Endodermal cell (in vitro differentiated cells): ENCODE measurements at places on chromosomes 2 and 18. TPM values are rescaled to one million over a fixed set of nuclear protein-coding genes. Genes with fewer than 3 reads are reported as not detected.
A peak's percentile ranks its signal among the peaks of the same experiment; 100 is the strongest.

The SGPP2 gene
- 0.11 TPM in 1 of 2 replicates, not detected in the other for total RNA-seq

DNA sequence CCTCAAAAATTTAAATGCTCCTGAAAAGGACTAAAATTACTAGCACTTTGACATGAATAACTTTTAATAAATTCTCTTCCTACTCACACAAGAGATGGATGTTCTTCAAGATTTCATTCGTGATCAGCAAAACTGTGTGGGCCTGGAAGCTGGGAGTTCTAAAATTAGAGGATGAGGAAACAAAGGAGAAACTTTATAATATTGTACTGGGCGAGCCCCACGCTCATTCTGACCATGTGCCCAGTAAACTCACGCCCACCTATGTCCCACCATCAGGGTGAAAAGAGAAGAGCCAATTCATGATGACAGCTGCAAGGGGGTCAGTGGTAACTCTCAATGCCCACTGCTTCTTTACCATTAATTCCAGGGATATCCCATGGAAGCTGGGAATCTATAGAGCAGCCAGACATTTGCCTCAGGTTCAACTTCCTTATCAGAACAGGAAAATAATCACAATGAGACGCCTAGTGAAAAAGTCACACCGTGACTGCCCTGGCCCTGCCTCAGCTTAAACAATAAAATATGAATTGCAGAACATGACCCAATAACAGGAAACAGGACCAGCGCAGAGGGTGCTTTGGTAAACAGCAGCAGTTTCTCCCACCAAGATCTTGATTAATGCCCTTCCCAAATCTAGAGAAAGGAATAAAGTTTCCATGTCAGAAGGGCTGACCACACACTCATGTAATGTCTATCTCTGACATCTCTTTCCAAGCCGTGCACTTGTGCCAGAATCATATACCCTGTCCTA, 438.6 kb downstream of the TXNL1 start:
- DNase-seq: no peak
- H3K4me1 ChIP-seq: no peaks in the 10 kb centered on the region
- no peaks in the 10 kb centered on the region for H3K36me3 ChIP-seq
- no peak overlapping the region for H3K4me3 ChIP-seq

DNA sequence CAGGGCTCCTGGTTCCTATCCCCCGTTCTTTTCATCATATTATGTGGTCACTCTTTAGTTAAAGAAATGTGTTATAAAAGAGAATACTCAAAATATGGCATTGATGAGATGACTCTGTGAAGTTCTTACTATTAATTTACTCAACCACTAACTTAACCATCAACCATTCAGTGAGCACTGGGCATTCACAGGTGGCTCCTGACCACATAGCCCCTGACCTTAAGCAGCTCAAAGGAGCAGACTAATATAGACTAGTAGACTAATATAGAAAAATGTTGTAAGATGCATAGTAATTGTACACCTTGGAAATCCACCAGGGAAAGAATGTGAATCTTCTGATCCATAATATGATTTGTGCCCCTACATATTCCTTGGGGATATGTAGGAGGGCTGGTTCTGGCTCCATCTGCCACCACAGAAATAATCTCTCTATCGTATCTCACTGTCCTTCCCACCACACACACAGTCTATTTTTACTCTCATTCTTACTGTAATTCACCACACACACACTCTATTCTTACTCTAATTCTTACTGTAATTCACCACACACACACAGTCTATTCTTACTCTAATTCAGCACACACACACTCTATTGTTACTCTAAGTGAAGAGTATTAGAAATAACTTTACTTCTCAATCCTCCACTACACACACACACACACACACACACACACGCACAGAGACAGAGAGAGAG, 188.9 kb upstream of the ITGA4 start:
- no peaks in the 10 kb centered on the region for H3K36me3 ChIP-seq
- no peak for DNase-seq
- H3K27ac ChIP-seq: no peak overlapping the region

DNA sequence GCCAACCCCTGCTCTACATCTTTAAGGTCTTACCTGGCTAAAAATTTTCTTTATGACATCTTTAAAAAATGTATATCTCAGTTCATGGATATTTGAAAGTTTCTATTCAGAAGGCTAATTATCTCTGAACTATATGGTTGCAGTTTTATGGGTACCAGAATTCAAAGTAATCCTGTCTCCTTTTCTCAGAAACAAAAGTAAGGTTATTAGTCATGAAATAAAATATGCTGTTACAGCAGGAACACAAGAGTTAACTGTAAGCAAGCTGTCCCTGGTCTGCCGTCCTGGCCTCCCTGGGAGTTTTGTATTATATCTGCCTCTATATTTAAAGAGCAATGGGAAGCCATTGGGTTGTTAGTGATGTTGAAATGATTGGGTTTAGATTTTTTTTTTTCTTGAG, 34.0 kb downstream of the SLC4A1AP start:
- no peak overlapping the region for H3K27ac ChIP-seq
- peaks cover 54% of the 10 kb centered on the region for H3K36me3 ChIP-seq
- H3K4me1 ChIP-seq: peaks cover 6% of the 10 kb centered on the region
- no peak overlapping the region for H3K4me3 ChIP-seq

DNA sequence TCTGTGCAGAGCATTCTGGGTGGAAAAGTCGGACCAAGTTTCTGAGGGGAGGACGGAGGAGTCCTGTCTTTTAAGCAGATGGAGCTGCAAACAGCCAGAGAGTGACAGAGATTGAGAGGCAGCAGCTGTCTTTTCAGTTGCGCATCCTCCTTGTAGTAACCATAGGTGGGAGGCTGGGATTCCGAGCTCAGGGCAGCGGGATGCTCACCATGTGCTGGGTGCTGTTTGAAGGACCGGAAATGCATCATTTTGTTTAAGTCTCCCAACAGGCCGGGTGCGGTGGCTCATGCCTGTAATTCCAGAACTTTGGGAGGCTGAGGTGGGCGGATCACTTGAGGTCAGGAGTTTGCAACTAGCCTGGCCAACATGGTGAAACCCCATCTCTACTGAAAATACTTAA, 93.4 kb downstream of the AGAP1 start:
- H3K27me3 ChIP-seq: no peaks in the 10 kb centered on the region
- no peak overlapping the region for H3K27ac ChIP-seq
- no peaks in the 10 kb centered on the region for H3K4me1 ChIP-seq
- H3K4me3 ChIP-seq: no peak overlapping the region

DNA sequence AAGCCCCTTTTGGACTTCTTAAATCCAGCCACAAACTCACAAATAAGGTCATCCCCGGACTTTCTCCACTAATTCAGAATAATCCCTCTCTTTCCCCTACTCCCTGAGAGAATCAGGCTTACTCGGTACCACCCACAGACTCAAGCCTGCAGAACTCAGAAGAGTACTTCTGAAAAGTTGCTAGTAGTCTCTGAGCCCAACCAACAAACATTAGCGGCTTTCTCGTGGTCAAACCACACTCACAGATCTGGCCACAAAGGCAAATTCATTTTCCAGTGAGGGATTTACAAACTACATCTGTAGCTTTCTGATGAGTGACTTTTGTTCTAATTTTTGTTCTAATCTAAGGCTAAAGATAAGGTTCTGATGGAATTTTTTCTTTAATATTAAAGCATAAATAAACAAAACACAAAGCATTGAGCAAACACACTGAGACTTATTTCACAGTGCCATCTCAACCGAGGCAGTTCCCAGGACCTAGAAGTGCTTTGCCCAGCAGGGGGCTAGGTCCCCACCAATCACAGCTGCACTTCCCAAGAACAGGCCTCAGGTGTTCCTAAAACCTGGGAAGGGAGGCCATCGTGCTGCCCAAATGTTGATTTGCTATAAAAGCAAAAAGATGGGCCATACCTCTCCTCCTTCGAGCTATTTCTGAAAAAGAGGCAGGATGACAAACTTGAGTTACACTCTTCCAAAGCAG, 110.7 kb downstream of the COLEC12 start:
- H3K27me3 ChIP-seq: no peaks in the 10 kb centered on the region
- H3K4me1 ChIP-seq: no peaks in the 10 kb centered on the region
- H3K4me3 ChIP-seq: no peak overlapping the region
- no peak overlapping the region for H3K27ac ChIP-seq

GRCh38 chr2:86623043-86623493, 597 bp downstream of the RNF103 start:
- peaks cover 19% of the 10 kb centered on the region for H3K36me3 ChIP-seq
- peaks cover 2% of the 10 kb centered on the region for H3K4me1 ChIP-seq
- no peaks in the 10 kb centered on the region for H3K27me3 ChIP-seq
- peak overlapping the region; percentile 87 for H3K4me3 ChIP-seq
- no peak for DNase-seq
- H3K27ac ChIP-seq: peak overlapping the region; percentile 66

- H3K27me3 ChIP-seq: no peaks in the 10 kb centered on the region
- H3K4me1 ChIP-seq: peaks cover 11% of the 10 kb centered on the region
- H3K27ac ChIP-seq: no peak overlapping the region
- H3K36me3 ChIP-seq: peaks cover 70% of the 10 kb centered on the region
Observed at GRCh38 chr2:97774425-97774824, 61.0 kb downstream of the ZAP70 start.

- DNase-seq: no peak
- no peak overlapping the region for H3K4me3 ChIP-seq
- no peaks in the 10 kb centered on the region for H3K36me3 ChIP-seq
- H3K27ac ChIP-seq: no peak overlapping the region
- peaks cover 19% of the 10 kb centered on the region for H3K4me1 ChIP-seq
- H3K27me3 ChIP-seq: no peaks in the 10 kb centered on the region
Observed at GRCh38 chr2:55159037-55159651, 72.9 kb downstream of the CLHC1 start.

DNA sequence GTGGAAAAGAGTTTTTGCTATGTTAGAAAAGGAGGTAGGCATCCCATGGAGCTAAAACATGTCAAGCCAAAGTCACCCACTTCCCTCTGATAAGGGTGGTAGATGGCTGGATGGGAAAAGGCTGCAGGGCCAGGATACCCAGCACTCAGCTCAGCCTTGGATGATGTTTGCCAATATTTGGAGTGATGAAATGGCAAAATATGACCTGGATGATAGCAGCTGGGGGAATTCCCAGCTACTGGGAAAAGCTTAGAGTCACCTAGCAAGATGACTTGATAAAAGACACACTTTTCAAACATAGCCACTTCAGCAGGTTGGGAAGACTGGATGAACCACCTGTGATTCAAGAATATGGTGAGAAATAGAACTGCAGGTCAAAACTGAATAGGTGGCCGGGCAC, 10.1 kb downstream of the RFX8 start:
- no peaks in the 10 kb centered on the region for H3K27me3 ChIP-seq
- no peak for DNase-seq
- H3K36me3 ChIP-seq: no peaks in the 10 kb centered on the region
- H3K27ac ChIP-seq: no peak overlapping the region
- no peaks in the 10 kb centered on the region for H3K4me1 ChIP-seq

GRCh38 chr2:99032786-99033185, 96.8 kb upstream of the CRACDL start:
- no peaks in the 10 kb centered on the region for H3K27me3 ChIP-seq
- DNase-seq: no peak
- H3K4me3 ChIP-seq: no peak overlapping the region
- no peaks in the 10 kb centered on the region for H3K36me3 ChIP-seq
- H3K4me1 ChIP-seq: no peaks in the 10 kb centered on the region
